Mesothelial cell of epicardium (in vitro differentiated cells): ENCODE measurements at places on chromosomes 13 and 19.
A peak's percentile ranks its signal among the peaks of the same experiment; 100 is the strongest.

GRCh38 chr13:98142380-98143156 lies at the start of gene FARP1:
Gene FARP1, plus strand, starts transcription at chr13:98143094. Its CDS starts 70,149 bp downstream, at chr13:98213243.
- peak; percentile 89 for DNase-seq
- peak within 1 kb of the TSS; percentile 96 for H3K4me3 ChIP-seq
- H3K36me3 ChIP-seq, result no peaks in the 10 kb centered on the region
- peaks cover 40% of the 10 kb centered on the region for H3K4me1 ChIP-seq

- peaks cover 40% of the 10 kb centered on the region for H3K36me3 ChIP-seq
- H3K27ac ChIP-seq, result no peak overlapping the region
- no peak overlapping the region for H3K4me3 ChIP-seq
- no peaks in the 10 kb centered on the region for H3K27me3 ChIP-seq
- H3K4me1 ChIP-seq, result no peaks in the 10 kb centered on the region
These were observed 64.8 kb upstream of the GPR183 start for GRCh38 chr13:99371956-99372355.

DNA sequence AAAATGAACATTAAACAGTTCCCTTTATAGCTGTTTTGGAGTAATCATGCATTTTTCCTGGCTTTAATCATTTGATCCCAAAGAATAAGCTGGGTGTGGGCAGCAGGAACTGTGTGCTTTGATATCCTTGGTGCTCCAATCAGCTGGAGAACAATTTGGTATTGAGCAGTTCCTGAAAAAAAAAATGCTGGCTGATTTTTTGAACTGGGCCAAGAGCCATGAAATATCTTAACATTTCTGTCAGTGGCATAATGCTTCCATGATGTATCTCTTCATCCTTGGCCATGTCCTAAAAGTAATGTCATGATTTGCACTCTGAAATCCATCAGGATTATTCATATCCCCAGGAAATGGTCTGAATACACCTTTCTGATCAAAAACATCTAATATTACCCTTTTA lies 134.7 kb downstream of the LHFPL6 start:
- H3K4me3 ChIP-seq, result no peak overlapping the region
- DNase-seq, result no peak
- H3K4me1 ChIP-seq, result peaks cover 10% of the 10 kb centered on the region
- no peaks in the 10 kb centered on the region for H3K27me3 ChIP-seq
- peaks cover 2% of the 10 kb centered on the region for H3K36me3 ChIP-seq
- no peak overlapping the region for H3K27ac ChIP-seq

- H3K36me3 ChIP-seq, result no peaks in the 10 kb centered on the region
- H3K27me3 ChIP-seq, result peaks cover 4% of the 10 kb centered on the region
- H3K4me3 ChIP-seq, result no peak within 1 kb of the TSS
- no peak within 1 kb of the TSS for H3K27ac ChIP-seq
- no peak for DNase-seq
These were observed at the start of gene SEMA6B for GRCh38 chr19:4559569-4559968. Gene SEMA6B, minus strand, starts transcription at chr19:4559684. Its CDS starts 1,227 bp downstream, at chr19:4558457.

DNA sequence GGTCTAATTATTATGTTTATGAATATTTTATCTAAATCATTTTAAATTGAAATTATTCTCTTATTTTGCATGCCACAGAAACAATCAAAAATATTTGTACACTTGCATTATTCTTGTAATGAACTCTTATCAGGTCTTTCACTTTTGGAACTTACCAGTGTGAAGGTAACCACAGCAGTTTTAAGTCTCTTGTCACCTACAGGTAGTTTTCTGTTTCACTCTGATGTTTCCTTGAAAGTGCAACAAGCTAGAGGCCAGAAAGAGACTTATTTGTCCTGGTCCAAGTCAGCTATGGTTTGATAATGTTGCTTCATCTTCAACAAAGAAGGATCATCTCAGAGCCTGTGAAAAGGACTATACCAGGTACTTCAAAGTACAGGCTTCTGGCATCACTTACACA lies 133.4 kb upstream of the NBEA start:
- H3K4me3 ChIP-seq, result no peak overlapping the region
- no peaks in the 10 kb centered on the region for H3K27me3 ChIP-seq
- H3K36me3 ChIP-seq, result peaks cover 19% of the 10 kb centered on the region
- peaks cover 2% of the 10 kb centered on the region for H3K4me1 ChIP-seq

GRCh38 chr19:47418692-47419029 lies 666 bp downstream of the MEIS3 start:
- H3K36me3 ChIP-seq, result peaks cover 15% of the 10 kb centered on the region
- H3K4me1 ChIP-seq, result peaks cover 59% of the 10 kb centered on the region
- H3K27me3 ChIP-seq, result peaks cover 9% of the 10 kb centered on the region

GRCh38 chr13:44093607-44094564 lies 214.2 kb downstream of the LACC1 start:
- no peaks in the 10 kb centered on the region for H3K27me3 ChIP-seq
- H3K4me3 ChIP-seq, result no peak overlapping the region
- H3K4me1 ChIP-seq, result no peaks in the 10 kb centered on the region
- no peak for DNase-seq
- H3K27ac ChIP-seq, result no peak overlapping the region
- H3K36me3 ChIP-seq, result peaks cover 2% of the 10 kb centered on the region

GRCh38 chr13:55245005-55245644 lies 1895.6 kb upstream of the PRR20A start:
- H3K27ac ChIP-seq, result no peak overlapping the region
- H3K4me1 ChIP-seq, result no peaks in the 10 kb centered on the region
- H3K36me3 ChIP-seq, result peaks cover 2% of the 10 kb centered on the region
- no peak overlapping the region for H3K4me3 ChIP-seq
- no peak for DNase-seq
- H3K27me3 ChIP-seq, result no peaks in the 10 kb centered on the region

DNA sequence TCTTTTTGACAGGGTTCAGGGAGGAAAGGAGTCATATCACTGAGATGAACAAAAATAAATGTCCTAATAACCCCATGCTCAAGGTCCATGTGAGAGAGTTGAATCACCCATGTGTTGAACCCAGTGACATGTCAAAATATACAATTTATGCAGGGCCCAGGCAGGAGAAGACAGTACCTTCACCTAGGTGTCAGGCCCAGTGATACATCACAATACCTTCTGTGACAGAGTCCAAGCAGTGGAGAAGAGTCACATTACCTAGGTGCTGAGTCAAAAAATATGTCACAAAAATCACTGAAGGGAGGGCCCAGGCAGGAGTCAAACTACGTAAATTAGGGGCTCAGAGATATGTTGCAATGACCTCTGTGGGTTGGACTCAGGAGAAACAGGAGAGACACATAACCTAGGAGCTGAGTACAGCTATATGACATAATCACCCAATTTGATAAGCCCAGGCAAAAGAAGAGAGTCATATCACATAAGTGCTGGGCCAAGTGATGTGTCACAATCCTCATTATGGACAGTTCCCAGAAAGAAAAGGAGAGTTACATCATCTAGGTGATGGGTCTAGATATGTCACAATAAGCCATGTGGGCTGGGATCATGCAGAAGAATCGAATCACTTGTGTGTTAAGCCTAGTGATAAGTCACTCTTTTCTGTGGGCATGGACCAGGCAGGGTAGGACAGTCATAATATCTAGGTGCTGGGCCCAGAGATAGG lies 13.8 kb upstream of the ZNF724 start:
- DNase-seq, result no peak
- H3K27me3 ChIP-seq, result no peaks in the 10 kb centered on the region
- no peak overlapping the region for H3K4me3 ChIP-seq
- H3K27ac ChIP-seq, result no peak overlapping the region
- no peaks in the 10 kb centered on the region for H3K4me1 ChIP-seq

DNA sequence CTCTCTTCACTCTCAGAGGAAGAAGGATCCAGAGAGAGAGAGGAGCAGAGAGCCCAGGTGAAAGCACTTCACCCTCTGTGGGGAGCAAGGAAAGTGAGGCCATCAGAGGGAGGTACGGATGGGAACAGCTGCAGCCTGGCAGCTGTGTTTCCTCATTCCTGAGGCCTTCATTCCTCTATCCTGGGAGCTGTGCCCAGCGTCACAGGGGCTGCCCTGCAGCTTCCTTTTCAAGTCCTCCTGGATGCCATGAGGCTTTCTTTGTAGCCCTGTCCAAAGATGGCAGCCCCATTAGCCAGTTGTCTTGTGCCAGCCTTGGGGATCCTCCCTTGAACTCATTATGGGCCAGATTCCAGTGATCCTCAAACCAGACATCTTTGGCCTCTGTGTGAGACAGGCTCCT lies 76.8 kb upstream of the PCDH8 start:
- H3K36me3 ChIP-seq, result no peaks in the 10 kb centered on the region
- peaks cover 12% of the 10 kb centered on the region for H3K27me3 ChIP-seq
- H3K27ac ChIP-seq, result no peak overlapping the region
- H3K4me3 ChIP-seq, result no peak overlapping the region
- H3K4me1 ChIP-seq, result peaks cover 12% of the 10 kb centered on the region

DNA sequence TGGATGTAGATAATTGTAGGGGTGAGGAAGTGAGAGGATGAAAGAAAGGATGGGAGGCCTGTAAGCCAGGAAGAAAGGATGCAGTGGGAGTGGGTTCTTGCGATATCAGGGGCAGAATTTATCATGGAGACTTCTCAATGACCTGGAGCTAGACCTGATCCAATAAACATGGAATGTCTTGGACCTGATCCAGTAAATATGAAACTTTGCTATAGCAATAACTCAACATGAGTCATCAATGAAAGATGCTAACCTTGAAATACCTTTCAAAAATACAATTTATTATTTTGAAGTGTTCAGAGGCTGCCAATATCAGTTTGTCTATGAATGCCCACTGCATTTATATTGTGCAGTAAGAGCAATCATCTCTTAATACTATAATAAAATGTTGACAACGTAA lies 279.5 kb downstream of the POU4F1 start:
- H3K4me3 ChIP-seq, result no peak overlapping the region
- peak overlapping the region; percentile 1 for H3K27ac ChIP-seq
- no peaks in the 10 kb centered on the region for H3K36me3 ChIP-seq
- H3K4me1 ChIP-seq, result peaks cover 6% of the 10 kb centered on the region

DNA sequence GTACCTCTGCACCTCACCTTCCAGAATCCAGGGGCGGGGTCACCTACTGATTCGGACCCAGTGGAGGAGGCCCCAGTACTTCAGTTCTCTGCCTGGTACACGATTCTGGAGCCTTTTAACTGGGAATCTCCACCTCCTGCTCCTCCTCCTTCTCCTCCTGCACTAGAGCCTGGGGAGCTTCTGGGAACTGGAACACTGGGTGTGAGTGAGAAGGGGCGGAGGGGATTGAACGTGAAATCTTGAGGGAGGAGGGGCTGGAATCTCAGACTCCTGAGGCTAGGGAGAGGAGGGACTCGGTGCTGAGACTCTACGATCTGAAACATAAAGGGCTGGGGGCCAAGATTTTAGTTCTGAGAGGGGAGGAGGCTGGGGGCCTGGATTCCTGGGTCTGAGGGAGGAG lies at the start of gene KLK8:
KLK8 (minus strand) TSS at position 90 of the 400 bp plus-strand sequence. CDS start 437 bp downstream, outside the sequence.
- peaks cover 18% of the 10 kb centered on the region for H3K4me1 ChIP-seq
- H3K36me3 ChIP-seq, result no peaks in the 10 kb centered on the region
- no peak for DNase-seq
- H3K27me3 ChIP-seq, result peaks cover 62% of the 10 kb centered on the region
- peak within 1 kb of the TSS; percentile 33 for H3K4me3 ChIP-seq

- H3K4me1 ChIP-seq, result peaks cover 28% of the 10 kb centered on the region
- DNase-seq, result no peak
- H3K36me3 ChIP-seq, result no peaks in the 10 kb centered on the region
- H3K27me3 ChIP-seq, result no peaks in the 10 kb centered on the region
- no peak overlapping the region for H3K4me3 ChIP-seq
- no peak overlapping the region for H3K27ac ChIP-seq
These were observed 36.6 kb upstream of the MED4 start for GRCh38 chr13:48131533-48131932.

DNA sequence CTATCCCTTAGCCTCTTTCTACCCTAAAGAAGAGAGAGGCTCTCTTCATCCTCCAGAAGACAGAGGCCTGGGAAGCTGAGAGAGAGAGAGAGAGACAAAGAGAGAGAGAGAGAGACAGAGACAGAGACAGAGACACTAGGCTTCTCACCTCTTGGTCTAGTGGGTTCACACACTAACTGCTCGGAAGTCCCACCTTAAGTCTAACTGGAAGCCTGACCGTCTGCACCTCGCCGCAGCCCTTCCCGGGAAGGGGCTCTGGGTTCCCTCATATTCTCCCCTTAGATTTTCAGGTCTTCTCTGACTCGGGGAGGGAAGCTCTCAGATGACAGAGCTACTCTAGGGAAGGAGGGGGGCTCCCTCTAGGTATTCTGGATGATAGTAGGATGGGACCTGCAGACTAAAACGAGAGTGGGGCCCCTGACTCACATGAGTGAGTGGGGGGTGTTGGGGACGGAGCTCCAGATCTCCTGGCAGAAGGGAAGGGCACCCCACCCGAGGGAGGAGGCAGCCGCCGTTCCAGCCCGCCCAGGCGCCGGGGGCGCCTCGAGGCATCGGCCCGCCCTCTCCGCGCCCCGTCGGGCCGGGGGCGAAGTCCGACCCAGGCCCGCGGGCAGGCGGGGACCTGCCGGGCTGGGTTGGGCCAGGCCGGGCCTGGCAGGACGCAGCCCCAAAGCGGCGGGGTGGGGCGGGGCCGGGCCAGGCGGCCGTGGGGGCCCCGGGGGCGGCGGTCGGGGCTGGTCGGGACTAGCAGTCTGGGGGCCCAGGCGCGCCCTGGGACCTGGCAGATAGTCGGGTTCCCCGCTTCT lies 2.0 kb upstream of the JUNB start:
- peak overlapping the region; percentile 99 for H3K27ac ChIP-seq
- peak overlapping the region; percentile 93 for H3K4me3 ChIP-seq
- H3K36me3 ChIP-seq, result no peaks in the 10 kb centered on the region
- no peaks in the 10 kb centered on the region for H3K27me3 ChIP-seq
- DNase-seq, result no peak

DNA sequence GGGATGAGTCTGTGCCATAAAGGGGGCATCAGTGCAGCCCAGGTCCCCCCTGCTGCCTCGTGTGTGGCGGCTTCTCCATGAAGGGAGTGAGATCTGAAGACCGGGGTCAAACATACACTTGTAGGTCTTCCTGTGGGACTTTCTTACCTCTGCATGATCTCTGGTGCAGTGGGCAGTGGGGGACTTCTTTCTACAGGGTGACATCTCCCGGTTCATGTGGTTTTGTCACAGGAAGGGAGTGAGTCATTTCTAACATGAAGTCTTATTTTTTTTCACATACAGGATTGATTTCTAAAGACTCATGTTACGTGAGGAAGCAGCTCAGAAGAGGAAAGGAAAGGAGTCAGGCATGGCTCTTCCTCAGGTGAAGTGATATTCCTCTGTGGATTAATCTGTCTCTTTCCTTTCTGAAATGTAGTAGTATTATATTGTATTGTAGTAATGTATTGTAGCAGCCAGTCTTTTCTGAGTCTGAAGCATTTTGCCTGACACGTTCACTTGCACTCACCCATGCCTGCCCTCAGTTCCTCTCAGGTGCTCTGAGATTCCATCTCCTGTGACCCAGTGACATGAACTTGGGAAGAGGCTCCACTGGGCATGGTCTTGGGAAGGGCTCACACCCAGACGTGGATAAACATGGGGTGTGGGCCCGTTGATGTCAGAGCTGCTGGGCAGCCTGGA lies 15.7 kb downstream of the ZNF808 start:
- peaks cover 29% of the 10 kb centered on the region for H3K36me3 ChIP-seq
- no peak overlapping the region for H3K4me3 ChIP-seq
- no peaks in the 10 kb centered on the region for H3K4me1 ChIP-seq
- no peaks in the 10 kb centered on the region for H3K27me3 ChIP-seq
- no peak overlapping the region for H3K27ac ChIP-seq

DNA sequence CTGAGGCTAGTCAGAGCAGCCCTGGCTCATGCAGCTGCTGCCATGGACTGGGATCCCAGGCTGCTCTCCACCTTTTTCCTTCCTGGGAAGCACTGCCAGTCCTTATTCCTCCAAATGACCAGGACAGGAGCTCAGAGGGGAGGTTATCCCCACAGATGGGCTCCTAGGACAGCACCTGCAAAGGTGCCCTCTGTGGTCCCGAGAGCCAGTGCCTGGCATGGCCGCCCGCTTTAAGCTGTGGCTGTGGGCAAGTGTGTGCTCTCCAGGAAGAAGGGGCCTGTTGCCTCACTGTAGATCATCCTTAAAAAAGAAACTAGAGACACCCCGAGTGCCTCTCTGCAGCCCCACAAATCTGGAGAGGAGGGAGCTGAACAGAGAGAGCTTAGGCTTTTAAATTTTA lies 83.6 kb downstream of the C1QTNF9 start:
- H3K27me3 ChIP-seq, result no peaks in the 10 kb centered on the region
- no peak overlapping the region for H3K27ac ChIP-seq
- no peaks in the 10 kb centered on the region for H3K4me1 ChIP-seq
- H3K4me3 ChIP-seq, result no peak overlapping the region
- peaks cover 6% of the 10 kb centered on the region for H3K36me3 ChIP-seq
